ENCODE measurements at places on chromosomes 7 and 10. TPM values are rescaled to one million over a fixed set of nuclear protein-coding genes. Genes with fewer than 3 reads are reported as not detected.

Gene TUBB8
- not detected for total RNA-seq

Gene CUZD1
- total RNA-seq, result 1.3 TPM

Gene GATA3
- total RNA-seq, result 7.7 TPM

Gene LEP
- 1.0 TPM for total RNA-seq

Gene AKR1C4
- not detected for total RNA-seq
